ENCODE measurements at places on chromosomes 5 and 9. TPM values are rescaled to one million over a fixed set of nuclear protein-coding genes. Genes with fewer than 3 reads are reported as not detected.

The DCP2 gene
- total RNA-seq = 11.7 TPM

The PCDHGC3 gene
- total RNA-seq = 6.7 TPM

The ZDHHC11B gene
- total RNA-seq = 1.1 TPM

The LHX6 gene
- 2.4 TPM for total RNA-seq

The RHOBTB3 gene
- 8.6 TPM for total RNA-seq

The INSL6 gene
- total RNA-seq = not detected

The MED10 gene
- 78.1 TPM for total RNA-seq

The RPL37 gene
- 2,718 TPM for total RNA-seq

The CCL21 gene
- not detected for total RNA-seq

The TMEM8B gene
- total RNA-seq = 2.8 TPM

The EIF4E1B gene
- total RNA-seq = not detected

The TRIM7 gene
- 29.9 TPM for total RNA-seq

The FAM170A gene
- total RNA-seq = not detected

The SPINK6 gene
- total RNA-seq = 0.45 TPM

The C1QTNF2 gene
- total RNA-seq = 0.10 TPM

The FRRS1L gene
- 0.15 TPM for total RNA-seq

The SPATA24 gene
- 4.4 TPM for total RNA-seq

The LRRC70 gene
- not detected for total RNA-seq

The MACROH2A1 gene
- total RNA-seq = 199 TPM

The SLC4A9 gene
- not detected for total RNA-seq

The CAAP1 gene
- total RNA-seq = 18.1 TPM

The CER1 gene
- total RNA-seq = not detected

The PDE8B gene
- 1.7 TPM for total RNA-seq

The TMEM252 gene
- not detected for total RNA-seq

The CSF2 gene
- 0.38 TPM for total RNA-seq

The CYFIP2 gene
- 18.4 TPM for total RNA-seq

The FOXD4 gene
- total RNA-seq = 0.23 TPM

The TLN1 gene
- total RNA-seq = 122 TPM

The SLC36A3 gene
- total RNA-seq = not detected

The SLC6A18 gene
- not detected for total RNA-seq

The SLC34A3 gene
- 0.07 TPM for total RNA-seq

The ZNF366 gene
- not detected for total RNA-seq

The PIP5K1B gene
- not detected for total RNA-seq

The CCL27 gene
- not detected for total RNA-seq

The MYO10 gene
- 36.3 TPM for total RNA-seq

The COL15A1 gene
- total RNA-seq = 0.63 TPM

The OR1K1 gene
- not detected for total RNA-seq

The ZNF483 gene
- total RNA-seq = 0.39 TPM

The BHMT2 gene
- total RNA-seq = not detected

The STKLD1 gene
- total RNA-seq = 1.2 TPM

The HK3 gene
- total RNA-seq = 0.10 TPM

The IDNK gene
- 7.6 TPM for total RNA-seq

The FAT2 gene
- 0.01 TPM for total RNA-seq

The PCA3 gene
- not detected for total RNA-seq

The PCDHB8 gene
- total RNA-seq = 0.30 TPM

The SAXO1 gene
- not detected for total RNA-seq

The ANGPTL2 gene
- total RNA-seq = not detected

The CCNJL gene
- total RNA-seq = 11.1 TPM

The TOPORS gene
- total RNA-seq = 15.8 TPM

The ROPN1L gene
- 2.1 TPM for total RNA-seq

The SCAI gene
- 1.5 TPM for total RNA-seq

The NUTM2G gene
- not detected for total RNA-seq

The TAS2R1 gene
- total RNA-seq = not detected

The ANKRD33B gene
- 11.4 TPM for total RNA-seq
